ENCODE measurements at places on chromosomes 5 and 9.

DNA sequence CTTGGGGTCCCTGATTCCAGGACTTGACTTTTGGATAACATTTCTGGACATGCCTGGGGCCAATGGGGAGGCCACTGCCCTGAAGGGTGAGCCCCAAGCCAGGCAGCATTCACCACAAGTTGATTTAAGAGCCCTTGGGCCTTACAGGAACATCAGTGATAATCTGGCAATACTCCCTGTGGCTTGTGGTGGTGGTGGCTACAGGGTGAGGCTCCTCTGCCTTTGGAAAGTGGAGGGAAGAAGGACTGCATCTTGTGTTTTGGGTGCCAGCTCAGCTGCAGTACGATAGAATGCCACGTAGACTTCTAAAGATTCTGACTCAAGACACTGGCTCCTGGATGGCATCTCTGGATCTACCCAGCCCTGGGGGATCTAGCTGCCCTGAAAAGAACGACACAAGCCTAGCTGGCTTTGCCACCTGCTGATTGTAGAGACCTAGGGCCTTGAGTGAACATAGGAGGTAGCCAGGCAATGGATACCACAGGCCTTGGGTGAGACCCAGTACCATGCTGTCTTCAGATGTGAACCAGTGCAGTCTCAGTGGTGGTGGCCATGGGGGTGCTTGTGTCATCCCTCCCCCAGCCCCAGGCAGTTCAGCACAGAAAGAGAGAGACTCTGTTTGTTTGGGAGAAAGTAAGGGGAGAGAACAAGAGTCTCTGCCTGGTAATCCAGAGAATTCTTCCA lies 79.0 kb upstream of the DAP start:
- DNase-seq = no peak

GRCh38 chr5:43016217-43016779 lies 23.8 kb downstream of the ANXA2R start:
- no peak for DNase-seq

GRCh38 chr9:107219486-107220077 lies 63.5 kb upstream of the RAD23B start:
- DNase-seq = no peak

DNA sequence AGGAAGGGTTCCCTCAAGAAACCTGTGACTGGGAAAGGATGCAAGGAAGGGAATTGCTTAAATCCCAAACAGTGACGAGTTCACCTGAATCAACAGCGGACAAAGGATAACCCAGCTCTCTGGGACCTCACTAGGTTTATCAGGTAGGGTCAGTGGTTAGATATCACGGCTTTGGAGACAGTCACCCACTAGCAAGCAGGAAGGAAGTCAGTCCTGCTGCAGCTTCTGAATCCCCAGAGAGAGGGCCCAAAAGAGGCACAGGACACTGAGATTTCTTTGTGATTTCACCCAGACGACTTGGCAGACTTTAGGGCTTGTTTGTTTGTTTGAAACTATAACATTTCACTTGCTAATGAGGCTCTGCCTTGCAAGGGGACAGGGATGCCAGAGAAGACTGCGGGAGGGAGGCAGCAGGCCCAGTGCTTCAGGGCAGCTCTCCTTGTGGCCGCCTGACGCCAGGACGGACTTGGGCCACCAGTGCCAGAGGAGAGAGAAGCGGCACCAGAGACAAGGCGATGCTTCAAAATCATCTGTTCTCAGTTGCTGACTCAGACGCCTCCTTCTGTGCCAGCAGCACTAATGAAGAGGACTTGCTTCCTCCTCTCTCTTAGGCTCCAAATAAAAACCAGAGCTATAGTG lies 275.6 kb upstream of the SLC30A5 start:
- DNase-seq = no peak

GRCh38 chr5:148836272-148837250 lies 10.2 kb downstream of the ADRB2 start:
- DNase-seq = no peak

DNA sequence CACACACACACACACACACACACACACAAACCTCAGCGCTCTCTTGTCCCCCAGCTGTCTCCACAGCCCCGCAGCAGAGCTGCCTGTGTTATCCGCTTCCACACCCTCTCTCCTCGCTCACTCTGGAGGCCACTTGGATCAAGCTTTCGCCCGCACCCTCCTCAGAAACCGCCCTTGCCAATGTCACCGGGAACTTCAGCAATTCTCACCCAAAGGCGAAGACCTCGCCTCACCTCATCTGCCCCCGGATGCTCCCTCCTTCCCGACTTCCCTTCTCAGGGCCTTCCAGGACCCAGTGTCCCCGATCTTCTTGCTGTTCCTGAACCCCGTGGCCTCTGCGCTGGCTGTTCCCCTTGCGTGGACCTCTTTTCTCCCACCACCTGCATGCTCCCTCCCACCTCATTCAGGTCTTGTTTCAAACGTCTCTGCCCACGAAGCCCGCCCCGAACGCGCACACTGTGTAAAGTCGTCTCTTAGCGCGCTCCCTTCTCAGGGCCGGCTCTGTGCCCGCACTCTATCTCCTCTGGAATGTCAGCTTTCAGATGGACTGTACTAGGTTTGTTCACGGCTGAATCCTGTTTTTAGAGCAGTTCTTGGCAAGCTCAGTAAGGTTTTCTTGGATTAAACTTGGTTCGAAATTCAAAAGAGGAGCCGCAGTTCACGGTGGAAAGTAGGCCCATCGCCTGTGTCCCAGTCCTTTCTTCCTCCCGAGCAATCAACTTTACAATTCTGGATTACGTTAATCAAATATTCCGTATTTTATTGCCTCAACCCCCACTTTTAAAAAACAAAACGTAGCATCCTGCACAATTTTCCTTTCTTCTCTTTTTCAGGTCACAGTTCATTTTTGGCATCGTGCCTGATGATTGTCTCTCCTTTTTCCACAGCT lies 1.0 kb upstream of the TRIM7 start:
- DNase-seq = peak; percentile 63

DNA sequence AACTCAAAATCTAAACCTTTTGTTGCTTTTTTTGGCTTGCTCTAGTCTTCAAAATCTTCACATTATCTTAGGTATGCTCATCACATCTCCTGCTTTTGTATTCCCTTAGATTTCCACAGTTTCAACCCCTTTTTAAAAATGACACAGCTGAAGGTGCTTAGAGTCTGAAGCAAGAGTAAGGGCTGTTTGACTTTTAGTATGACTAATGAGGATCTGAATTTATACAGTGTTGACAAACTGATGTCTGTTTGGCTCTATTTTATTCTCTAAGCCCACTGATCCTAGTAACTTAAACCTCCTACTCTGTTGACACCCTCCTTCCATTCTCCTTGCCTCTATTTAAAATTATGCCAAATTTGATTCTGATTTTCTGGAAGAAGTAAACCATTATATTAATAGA lies 200.1 kb downstream of the MCTP1 start:
- DNase-seq = no peak

- no peak for DNase-seq
Observed at GRCh38 chr5:142816531-142817430, 46.6 kb downstream of the ARHGAP26 start.

DNA sequence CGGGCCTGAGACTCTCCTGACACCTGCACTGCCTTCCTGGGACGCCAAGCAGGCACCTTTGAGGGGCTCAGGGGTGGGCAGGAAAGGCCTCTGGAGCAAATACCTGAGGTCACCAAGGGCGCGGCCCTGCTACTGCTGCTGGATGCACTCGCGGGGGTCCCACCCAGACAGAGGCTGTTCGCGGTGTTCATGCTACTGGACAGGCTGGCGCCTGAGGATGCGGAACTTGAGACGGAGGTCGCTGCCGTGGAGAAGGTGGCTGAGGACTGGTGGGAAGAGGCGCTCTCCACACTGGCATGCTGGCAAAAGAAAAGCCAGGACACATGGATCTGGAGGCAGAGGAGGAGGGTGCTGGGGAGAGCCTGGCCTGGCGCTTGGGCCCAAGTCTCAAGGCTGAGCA lies 110.7 kb downstream of the UBE2R2 start:
- DNase-seq = no peak

DNA sequence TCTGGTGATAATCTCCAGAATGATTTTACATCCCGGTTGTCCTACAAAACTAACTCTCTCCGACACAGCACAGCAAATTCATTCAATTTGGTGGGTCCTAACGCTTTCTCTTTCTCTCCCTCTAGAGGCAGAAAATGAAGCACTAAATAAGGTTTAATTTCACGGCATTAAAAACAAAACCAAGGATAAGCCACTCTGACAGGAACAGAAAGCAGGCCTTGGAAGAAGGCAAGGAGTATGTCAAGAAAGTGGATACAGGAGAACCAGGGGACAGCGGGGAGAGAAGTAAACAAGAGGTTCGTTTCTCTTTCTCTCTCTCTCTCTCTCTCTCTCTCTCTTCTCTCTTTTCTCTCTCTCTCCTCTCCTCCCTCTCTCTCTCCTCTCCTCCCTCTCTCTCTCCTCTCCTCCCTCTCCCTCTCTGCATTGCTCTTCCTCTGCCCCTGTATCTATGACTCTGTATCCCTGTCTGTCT lies 49.8 kb downstream of the EBF1 start:
- DNase-seq = peak; percentile 46

- peak; percentile 81 for DNase-seq
Observed at GRCh38 chr9:129175825-129176633, 2.0 kb downstream of the IER5L start.

DNA sequence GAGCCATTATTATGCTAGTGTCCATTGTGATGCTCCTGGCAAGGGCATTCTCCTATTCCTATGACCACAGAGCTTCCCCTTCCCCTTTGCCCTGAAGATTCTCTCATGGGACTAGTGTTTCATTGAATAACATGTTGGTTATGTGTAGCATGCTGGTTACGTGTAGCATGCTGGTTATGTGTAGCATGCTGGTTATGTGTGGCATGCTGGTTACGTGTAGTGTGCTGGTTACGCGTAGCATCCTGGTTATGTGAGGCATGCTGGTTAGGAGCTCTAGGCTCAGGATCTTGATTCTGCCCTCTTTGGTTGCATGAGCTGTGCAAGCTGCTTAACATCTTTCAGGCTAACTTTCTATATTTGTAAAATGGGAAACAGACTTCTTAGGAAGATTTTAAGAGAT lies 46.5 kb upstream of the GPR151 start:
- DNase-seq = no peak

Data from common myeloid progenitor, CD34-positive (primary cell).